ENCODE measurements at places on chromosomes 16 and 17. TPM values are rescaled to one million over a fixed set of nuclear protein-coding genes. Genes with fewer than 3 reads are reported as not detected.

The DNAH2 gene
- total RNA-seq, result 0.04 TPM

DNA sequence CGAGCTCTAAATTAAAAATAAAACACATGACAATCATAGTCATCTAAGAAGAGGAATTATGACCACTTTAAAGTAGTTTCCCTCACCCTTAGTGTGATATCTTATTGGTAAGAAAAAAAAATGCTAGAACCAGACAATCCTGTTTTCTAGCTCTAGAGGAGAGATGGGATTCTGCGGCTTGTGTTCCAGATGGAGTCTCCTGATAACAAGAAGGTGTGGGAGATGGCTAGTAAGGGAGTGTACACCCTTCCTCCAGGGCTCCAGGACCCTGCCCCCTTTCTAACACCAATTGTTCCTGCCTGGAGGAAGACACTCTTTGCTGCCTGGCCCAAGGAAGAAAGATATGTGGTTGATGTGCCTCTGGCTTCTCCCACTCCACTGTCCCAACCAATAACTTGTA is 68.8 kb upstream of the FBXO47 start:
- no peaks in the 10 kb centered on the region for H3K36me3 ChIP-seq
- no peak for DNase-seq
- H3K4me1 ChIP-seq, result no peaks in the 10 kb centered on the region
- no peaks in the 10 kb centered on the region for H3K27me3 ChIP-seq

DNA sequence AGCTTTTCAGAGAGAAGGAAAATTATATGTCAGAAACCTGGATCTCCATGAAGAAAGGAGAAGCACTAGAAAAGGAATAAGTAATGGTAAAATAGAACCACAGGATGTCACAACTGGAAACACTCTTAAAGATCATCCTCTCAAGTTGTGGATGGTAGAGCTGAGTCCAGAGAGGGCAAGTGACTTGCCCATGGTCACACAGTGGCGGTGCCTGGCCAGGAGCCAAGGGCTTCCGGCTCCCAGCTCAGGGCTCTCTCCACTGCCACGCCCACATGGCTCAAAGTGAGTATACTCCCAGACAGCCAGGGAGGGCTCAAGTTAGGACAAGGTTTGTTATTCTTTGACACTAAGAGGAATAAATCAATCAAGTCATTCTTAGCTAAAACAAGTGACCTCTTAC is 159.8 kb downstream of the COPRS start:
- no peaks in the 10 kb centered on the region for H3K36me3 ChIP-seq
- H3K27ac ChIP-seq, result no peak overlapping the region
- no peak overlapping the region for H3K4me3 ChIP-seq
- no peaks in the 10 kb centered on the region for H3K27me3 ChIP-seq
- no peak for DNase-seq

The RAB37 gene
- 0.69 TPM for total RNA-seq

DNA sequence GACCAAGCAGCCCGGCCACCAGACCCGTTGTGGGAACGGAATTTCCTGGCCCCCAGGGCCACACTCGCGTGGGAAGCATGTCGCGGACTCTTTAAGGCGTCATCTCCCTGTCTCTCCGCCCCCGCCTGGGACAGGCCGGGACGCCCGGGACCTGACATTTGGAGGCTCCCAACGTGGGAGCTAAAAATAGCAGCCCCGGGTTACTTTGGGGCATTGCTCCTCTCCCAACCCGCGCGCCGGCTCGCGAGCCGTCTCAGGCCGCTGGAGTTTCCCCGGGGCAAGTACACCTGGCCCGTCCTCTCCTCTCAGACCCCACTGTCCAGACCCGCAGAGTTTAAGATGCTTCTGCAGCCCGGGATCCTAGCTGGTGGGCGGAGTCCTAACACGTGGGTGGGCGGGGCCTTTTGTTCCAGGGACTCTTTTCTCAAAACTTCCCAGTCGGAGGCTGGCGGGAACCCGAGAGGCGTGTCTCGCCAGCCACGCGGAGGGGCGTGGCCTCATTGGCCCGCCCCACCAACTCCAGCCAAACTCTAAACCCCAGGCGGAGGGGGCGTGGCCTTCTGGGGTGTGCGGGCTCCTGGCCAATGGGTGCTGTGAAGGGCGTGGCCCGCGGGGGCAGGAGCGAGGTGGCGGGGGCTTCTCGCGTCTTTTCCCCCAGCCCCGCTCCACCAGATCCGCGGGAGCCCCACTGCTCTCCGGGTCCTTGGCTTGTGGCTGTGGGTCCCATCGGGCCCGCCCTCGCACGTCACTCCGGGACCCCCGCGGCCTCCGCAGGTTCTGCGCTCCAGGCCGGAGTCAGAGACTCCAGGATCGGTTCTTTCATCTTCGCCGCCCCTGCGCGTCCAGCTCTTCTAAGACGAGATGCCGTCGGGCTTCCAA is at the start of gene SLC2A4:
Gene SLC2A4 (plus strand): TSS at position 645 of the 879 bp plus-strand sequence. CDS start 217 bp downstream, at position 862.
- H3K27me3 ChIP-seq, result no peaks in the 10 kb centered on the region
- peak within 1 kb of the TSS; percentile 96 for H3K27ac ChIP-seq
- peak; percentile 95 for DNase-seq
- H3K36me3 ChIP-seq, result no peaks in the 10 kb centered on the region

DNA sequence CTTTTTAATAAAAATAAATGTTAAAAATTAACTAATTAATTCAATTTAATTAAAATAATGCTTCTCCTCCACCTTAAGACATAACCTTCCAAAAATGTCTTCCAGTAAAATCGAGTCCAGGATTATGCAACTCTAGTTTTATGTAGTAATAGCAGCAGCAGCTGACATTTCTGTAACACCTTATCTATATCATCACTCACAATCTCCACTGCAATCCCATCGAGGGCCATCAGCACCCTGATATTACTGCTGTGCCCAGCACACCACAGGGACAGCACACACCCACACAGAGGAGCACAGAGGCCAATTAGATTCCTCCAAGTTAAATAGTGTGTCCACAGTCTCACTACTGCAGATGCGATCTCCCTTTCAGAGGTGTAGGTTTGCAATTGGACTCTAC is 2.9 kb downstream of the RPH3AL start:
- no peaks in the 10 kb centered on the region for H3K36me3 ChIP-seq
- peaks cover 1% of the 10 kb centered on the region for H3K27me3 ChIP-seq
- H3K4me3 ChIP-seq, result no peak overlapping the region
- DNase-seq, result no peak
- H3K4me1 ChIP-seq, result peaks cover 13% of the 10 kb centered on the region

- no peaks in the 10 kb centered on the region for H3K36me3 ChIP-seq
- peaks cover 10% of the 10 kb centered on the region for H3K27me3 ChIP-seq
- H3K27ac ChIP-seq, result no peak overlapping the region
- DNase-seq, result no peak
- no peaks in the 10 kb centered on the region for H3K4me1 ChIP-seq
Measured at GRCh38 chr16:79625738-79626137, 25.2 kb upstream of the MAF start.

DNA sequence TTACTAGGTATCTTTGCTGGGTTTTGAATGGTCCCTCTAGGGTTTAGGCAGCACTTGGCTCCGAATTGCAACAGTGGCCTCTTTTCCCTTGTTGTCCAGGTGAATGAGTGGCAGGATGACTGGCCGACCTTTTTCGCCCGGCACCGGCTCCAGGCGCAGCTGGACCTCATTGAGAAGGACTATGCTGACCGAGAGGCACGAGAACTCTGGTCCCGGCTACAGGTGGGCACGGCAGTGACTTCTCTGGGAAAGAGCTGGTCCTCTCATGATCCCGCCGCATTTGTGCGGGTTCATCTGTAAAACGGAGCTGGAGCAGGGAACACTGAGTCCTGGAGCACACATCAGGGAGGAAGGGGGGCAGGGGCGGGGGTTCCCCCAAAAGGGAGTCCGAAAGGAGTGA is 3.1 kb upstream of the TBCD start:
- H3K4me3 ChIP-seq, result no peak overlapping the region
- DNase-seq, result peak; percentile 42
- H3K27me3 ChIP-seq, result no peaks in the 10 kb centered on the region

GRCh38 chr16:85902366-85903155 is 3.6 kb downstream of the IRF8 start:
- H3K27me3 ChIP-seq, result peaks cover 2% of the 10 kb centered on the region
- H3K4me3 ChIP-seq, result no peak overlapping the region
- H3K27ac ChIP-seq, result no peak overlapping the region
- no peaks in the 10 kb centered on the region for H3K36me3 ChIP-seq
- H3K4me1 ChIP-seq, result peaks cover 6% of the 10 kb centered on the region

DNA sequence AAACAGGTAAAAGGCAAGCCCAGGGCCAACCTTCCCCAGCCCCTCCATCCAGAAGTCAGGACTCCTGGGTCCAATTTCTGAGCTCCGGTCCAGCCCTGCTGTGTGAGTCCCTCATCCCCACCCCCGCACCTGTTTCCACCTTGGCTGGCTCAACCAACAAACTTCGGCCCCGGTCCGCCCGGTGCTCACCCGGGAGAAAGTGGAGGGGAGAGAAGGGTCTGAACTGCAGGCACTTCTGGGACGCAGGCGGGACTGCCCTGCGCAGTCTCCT is 541 bp downstream of the RHBDF2 start:
- no peak for DNase-seq
- peaks cover 41% of the 10 kb centered on the region for H3K4me1 ChIP-seq
- peak overlapping the region; percentile 85 for H3K4me3 ChIP-seq
- H3K27me3 ChIP-seq, result no peaks in the 10 kb centered on the region
- peak overlapping the region; percentile 94 for H3K27ac ChIP-seq

GRCh38 chr16:10920726-10921427 is 21.4 kb downstream of the DEXI start:
- H3K4me3 ChIP-seq, result no peak overlapping the region
- DNase-seq, result peak; percentile 83
- H3K4me1 ChIP-seq, result peaks cover 47% of the 10 kb centered on the region
- no peaks in the 10 kb centered on the region for H3K36me3 ChIP-seq

GRCh38 chr17:4908711-4909496 is 6.0 kb upstream of the CHRNE start:
- H3K4me3 ChIP-seq, result no peak overlapping the region
- no peaks in the 10 kb centered on the region for H3K4me1 ChIP-seq
- H3K27me3 ChIP-seq, result no peaks in the 10 kb centered on the region
- no peaks in the 10 kb centered on the region for H3K36me3 ChIP-seq

The SLC13A2 gene
- total RNA-seq, result not detected

DNA sequence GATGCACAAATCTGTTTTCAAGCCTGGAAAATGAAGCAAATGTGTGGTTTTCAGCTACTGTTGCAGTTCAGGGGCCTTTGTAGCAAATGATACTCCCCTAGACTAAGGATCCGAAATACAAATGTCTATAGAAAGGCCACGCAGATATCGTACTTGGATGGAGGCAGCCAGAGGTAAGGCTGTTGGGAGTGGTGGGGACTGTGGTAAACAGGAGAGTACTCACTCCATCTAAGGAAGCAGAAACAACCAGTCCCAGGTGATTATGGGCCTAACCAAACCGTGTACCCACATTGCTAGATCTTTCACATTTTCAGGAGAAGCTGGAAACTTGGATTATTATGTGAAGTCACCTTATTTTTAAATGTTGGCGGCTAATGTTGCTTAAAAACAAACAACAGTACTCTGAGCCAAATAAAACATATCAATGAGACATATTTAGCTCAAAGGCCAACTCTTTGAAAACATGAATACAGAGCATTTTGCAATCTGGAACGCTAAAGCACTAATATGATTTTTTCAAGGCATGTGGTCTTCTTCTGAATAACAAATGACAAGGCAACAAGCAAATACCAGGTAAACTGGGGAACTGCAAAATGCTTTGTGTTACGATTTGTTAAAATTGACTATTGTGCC is 110.1 kb downstream of the YPEL2 start:
- H3K36me3 ChIP-seq, result no peaks in the 10 kb centered on the region
- peaks cover 37% of the 10 kb centered on the region for H3K4me1 ChIP-seq
- H3K27ac ChIP-seq, result peak overlapping the region; percentile 76
- DNase-seq, result no peak

GRCh38 chr17:77036841-77037381 is 103.9 kb upstream of the SEC14L1 start:
- no peaks in the 10 kb centered on the region for H3K36me3 ChIP-seq
- H3K27me3 ChIP-seq, result peaks cover 8% of the 10 kb centered on the region
- no peaks in the 10 kb centered on the region for H3K4me1 ChIP-seq
- H3K4me3 ChIP-seq, result no peak overlapping the region

- peak; percentile 17 for DNase-seq
- no peak overlapping the region for H3K4me3 ChIP-seq
- peaks cover 4% of the 10 kb centered on the region for H3K27me3 ChIP-seq
- no peaks in the 10 kb centered on the region for H3K36me3 ChIP-seq
- H3K4me1 ChIP-seq, result no peaks in the 10 kb centered on the region
Measured at GRCh38 chr17:79549141-79549915, 61.5 kb downstream of the RBFOX3 start.

The AOC2 gene
- total RNA-seq, result 0.49 TPM

DNA sequence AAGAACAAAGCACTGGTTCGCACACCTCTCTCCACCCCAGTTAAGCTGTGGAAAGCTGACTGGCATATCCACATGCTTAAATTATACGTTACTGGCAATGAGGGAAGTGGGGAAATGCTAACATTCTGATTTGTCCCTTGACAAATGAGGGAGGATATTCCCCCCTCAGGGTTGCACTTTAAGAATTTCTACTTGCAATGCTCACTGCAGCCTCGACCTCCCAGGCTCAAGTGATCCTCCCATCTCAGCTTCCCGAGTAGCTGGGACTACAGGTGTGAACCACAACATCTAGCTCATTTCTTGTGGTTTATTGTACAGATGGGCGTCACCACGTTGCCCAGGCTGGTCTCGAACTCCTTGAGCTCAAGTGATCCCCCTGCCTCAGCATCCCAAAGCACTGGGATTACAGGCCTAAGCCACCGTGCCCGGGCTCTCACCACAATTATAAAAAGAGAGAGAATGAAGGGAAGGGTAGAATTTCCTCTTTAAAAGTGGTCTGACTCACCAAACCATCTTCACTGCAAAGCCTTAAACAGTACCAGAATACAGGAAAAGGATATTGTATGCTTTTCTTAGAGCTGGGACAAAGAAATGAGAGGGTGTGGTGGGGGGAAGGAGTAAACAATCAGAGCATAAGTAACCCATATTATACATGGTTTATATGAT is 38.9 kb downstream of the KANSL1 start:
- no peaks in the 10 kb centered on the region for H3K27me3 ChIP-seq
- H3K27ac ChIP-seq, result peak overlapping the region; percentile 7
- peaks cover 91% of the 10 kb centered on the region for H3K4me1 ChIP-seq

GRCh38 chr17:61309362-61310256 is 90.0 kb upstream of the TBX2 start:
- no peak for DNase-seq
- no peak overlapping the region for H3K27ac ChIP-seq
- no peaks in the 10 kb centered on the region for H3K36me3 ChIP-seq
- H3K4me1 ChIP-seq, result peaks cover 17% of the 10 kb centered on the region
- H3K27me3 ChIP-seq, result no peaks in the 10 kb centered on the region

The HSF4 gene
- total RNA-seq, result 97.3 TPM

- H3K36me3 ChIP-seq, result peaks cover 66% of the 10 kb centered on the region
- no peak overlapping the region for H3K4me3 ChIP-seq
- no peaks in the 10 kb centered on the region for H3K4me1 ChIP-seq
- DNase-seq, result no peak
Measured at GRCh38 chr17:62566996-62567578, 60.4 kb upstream of the MRC2 start.

- no peaks in the 10 kb centered on the region for H3K27me3 ChIP-seq
- no peak for DNase-seq
- no peak overlapping the region for H3K4me3 ChIP-seq
- H3K36me3 ChIP-seq, result no peaks in the 10 kb centered on the region
- no peaks in the 10 kb centered on the region for H3K4me1 ChIP-seq
Measured at GRCh38 chr16:57009643-57010170, 20.4 kb downstream of the NLRC5 start.

The PIK3R6 gene
- total RNA-seq, result 0.58 TPM

- peak overlapping the region; percentile 95 for H3K4me3 ChIP-seq
- H3K36me3 ChIP-seq, result no peaks in the 10 kb centered on the region
- no peaks in the 10 kb centered on the region for H3K27me3 ChIP-seq
- H3K27ac ChIP-seq, result peak overlapping the region; percentile 98
- DNase-seq, result no peak
- H3K4me1 ChIP-seq, result peaks cover 10% of the 10 kb centered on the region
Measured at GRCh38 chr16:28863929-28864793, 518 bp downstream of the SH2B1 start.

GRCh38 chr17:10156077-10156435 is 42.4 kb downstream of the GAS7 start:
- no peak overlapping the region for H3K27ac ChIP-seq
- H3K4me3 ChIP-seq, result no peak overlapping the region
- H3K4me1 ChIP-seq, result no peaks in the 10 kb centered on the region
- H3K27me3 ChIP-seq, result no peaks in the 10 kb centered on the region
- no peak for DNase-seq
